ENCODE measurements at places on chromosomes 5 and 9.

DNA sequence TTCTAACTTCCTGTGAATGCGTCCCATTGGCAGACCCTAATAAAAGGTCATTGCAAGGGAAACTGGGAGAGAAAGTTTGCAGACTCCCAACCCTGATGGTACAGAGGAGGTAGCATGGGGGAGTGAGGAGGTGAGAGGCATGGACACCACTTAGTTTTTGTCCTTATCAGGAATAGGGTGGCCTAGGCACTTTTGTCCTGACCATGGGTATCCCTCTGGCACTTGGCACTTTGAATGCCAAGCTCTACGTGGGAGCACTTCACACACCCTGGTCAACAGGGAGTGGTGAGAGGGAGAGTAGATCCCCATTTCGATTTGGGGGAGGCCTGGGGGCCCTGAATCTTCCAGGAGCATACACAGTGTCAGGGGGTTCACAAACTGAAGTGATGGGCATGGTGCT, 75.6 kb upstream of the SH3PXD2B start:
- DNase-seq = no peak

GRCh38 chr5:1634337-1634661, 110.5 kb upstream of the LPCAT1 start:
- no peak for DNase-seq

DNA sequence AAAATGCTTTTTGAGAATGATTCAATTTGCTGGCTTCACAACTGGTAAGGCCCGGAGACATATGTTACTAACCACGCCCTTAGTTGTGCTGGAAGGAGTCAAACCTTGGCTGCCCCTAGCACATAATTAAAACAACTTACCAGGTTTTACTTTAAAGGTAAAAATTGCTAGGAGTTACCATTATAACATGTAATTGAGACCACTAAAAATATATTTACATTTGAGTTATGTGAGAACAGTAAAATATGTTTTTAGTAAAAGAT, 435.6 kb upstream of the CDH9 start:
- no peak for DNase-seq

DNA sequence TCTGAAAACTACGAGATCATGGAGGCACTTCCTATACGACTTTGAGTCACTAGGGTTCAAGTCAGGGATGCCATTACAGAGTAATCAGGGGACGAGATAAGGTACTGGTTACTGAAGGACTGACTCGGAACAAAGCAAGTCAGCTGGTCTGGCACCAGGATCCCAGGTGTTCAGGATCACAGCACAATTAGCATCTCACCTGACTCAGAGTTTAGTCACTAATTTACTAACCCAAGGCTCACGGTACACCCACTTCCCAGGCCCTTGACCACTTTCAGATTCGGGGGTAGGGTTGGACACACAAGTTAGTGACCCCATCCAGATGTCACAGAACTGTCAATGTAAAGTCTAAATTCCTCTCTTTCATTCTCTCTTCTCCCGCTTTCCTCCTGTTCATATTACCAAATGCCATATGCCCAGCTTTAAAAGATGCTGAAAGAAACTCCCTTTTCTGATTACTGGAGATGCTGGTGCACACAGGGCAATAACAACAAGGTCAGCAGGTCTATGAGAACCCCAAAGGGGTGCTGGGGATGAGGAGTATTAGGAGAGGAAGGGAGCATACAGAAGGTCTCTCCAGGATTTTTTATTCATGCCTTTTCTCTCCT, 657.8 kb downstream of the TLE1 start:
- no peak for DNase-seq

DNA sequence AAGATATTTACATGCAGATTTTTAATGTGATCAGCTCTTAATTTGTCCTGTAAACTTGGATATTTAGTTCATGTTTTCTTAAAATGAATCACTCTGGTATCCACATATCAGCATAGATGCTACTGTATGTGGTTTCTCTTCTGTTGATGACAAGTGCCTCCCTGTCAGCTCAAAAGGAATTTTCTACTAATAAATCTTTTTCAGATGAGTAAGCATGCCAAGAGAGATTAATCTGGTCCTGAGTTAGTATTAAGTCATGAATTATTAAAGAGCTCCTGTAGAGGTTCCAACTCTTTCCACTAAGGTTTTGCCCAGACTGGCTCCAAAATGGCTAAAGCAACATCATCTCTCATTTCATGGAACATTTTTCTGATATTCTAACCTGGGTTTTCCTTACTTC, 129.2 kb downstream of the GOLPH3 start:
- DNase-seq = no peak

GRCh38 chr9:117104716-117105495, 310.0 kb downstream of the ASTN2 start:
- DNase-seq = no peak

DNA sequence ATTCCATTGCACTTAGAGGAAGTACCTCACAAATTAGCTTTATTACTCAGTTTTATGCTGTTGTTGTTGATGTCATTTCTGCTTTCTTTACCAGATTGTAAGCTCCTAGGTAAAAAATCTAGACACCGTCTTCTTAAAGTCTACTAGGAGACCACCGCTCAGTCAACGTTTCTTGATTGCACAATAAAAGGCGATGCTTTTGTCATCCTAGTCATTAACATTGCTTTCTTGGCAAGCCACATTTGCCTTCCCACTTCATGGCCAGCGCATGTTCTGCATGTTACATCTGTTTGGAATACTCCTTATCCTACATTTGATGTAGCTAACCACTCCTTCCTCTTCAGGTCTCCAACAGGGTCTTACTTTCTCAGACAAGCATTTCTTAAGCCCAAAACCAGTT, 464.0 kb upstream of the TUSC1 start:
- no peak for DNase-seq

DNA sequence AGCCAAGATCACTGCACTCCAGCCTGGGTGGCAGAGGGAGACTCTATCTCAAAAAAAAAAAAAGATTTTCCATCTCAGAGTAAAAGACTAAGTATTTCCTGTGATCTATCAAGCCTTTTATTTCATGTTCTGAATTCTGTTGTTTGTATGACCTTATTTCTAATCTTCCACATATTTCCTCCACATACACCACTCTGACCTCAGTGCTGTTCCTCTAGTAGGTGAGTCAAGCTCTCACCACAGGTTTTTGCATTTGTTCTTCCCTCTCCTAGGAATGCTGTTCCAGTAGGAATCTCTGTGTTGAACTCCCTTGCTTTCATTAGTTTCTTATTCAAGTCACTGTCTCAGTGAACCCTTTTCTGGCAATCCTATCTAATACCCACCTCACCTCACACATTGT, 68.1 kb downstream of the INVS start:
- DNase-seq = no peak

DNA sequence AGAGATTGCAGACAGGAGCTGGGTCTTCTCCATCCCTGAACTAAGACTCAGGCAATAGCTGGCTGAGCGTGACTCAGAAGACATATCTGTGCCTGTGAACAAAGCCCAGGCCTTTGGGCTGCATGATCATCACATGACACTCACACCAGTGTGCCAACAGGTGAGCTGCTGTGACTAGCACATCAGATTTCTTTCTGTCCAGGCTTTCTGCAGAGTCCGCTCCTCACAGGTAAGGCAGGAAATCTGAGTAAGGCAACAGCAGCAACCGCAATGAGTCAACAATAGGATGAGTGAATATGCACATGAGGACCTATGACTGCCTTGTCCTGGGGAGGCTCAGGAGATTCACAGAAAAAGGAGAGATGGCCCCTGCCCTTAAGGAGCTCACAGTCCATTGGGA, 293.6 kb downstream of the ACTL7B start:
- no peak for DNase-seq

- no peak for DNase-seq
These were observed 101.7 kb upstream of the MYO10 start for GRCh38 chr5:17037751-17038150.

GRCh38 chr5:138109463-138110265, 25.8 kb downstream of the WNT8A start:
- DNase-seq = no peak

- peak; percentile 7 for DNase-seq
These were observed 841 bp downstream of the RAD23B start for GRCh38 chr9:107283623-107284616.

DNA sequence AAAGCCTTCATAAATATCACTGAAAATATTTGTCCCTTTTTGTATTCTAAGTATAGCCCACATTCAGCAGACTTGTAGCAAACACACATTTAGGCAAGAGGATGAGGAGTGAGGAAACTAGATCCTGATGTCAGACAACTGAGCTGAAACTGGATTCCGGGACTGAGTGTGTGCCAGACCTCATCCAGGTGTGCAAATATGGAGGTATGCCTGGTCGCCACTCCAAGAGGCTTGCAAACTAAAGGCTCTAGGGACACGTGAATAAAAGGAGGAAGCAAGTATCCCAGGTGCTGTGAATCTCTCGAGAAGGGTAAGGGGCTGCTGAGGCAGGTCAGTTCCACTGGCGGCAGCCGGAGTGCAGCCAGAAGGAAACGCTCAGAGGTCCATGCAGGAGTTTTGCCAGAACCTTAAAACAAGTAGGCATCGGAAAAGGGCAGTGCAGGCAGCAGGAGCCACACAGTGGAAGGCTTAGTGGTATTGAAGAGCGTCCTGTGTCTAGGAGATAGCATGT, 77.4 kb upstream of the ALDH1B1 start:
- no peak for DNase-seq

DNA sequence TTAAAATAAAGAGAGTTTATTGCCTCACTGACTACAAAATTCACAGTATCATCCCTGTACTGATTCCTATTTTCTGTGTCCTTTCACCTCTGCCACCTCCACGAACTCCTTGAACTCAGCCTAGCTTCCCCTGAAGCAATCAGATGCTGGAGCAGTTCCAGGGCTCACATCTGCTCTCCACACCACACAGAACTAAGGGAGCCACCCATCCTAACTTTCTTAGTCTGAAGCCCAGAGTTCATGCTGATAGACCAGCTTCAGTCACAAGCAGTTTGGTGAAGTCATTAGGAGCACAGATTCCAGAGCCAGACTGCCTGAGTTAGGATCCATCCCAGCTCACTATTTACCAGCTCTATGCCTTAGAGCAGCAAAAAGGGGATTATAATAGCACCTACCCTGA, 15.6 kb upstream of the EPB41L4A start:
- DNase-seq = no peak

DNA sequence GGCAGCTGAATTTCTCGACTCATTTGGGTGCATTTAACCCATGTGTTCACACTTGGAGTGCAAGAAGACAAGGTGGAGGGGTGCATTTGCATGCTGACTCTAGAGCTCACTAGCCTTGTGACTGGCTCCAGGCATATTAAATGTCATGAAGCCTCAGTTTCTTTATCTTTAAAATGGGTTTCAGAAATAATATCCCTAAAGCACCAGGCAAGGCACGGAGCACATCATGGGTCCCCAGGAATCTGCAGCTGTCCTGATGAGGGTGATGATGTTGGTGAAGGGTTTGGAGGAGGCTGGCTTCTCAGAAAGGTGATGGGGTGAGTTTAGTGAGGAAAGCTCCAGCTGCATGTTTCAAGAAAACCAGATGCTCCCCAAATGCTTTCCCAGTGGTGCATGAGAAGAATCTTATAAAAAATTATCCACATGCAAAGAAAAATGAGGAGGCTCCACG, 14.8 kb downstream of the STC2 start:
- no peak for DNase-seq

DNA sequence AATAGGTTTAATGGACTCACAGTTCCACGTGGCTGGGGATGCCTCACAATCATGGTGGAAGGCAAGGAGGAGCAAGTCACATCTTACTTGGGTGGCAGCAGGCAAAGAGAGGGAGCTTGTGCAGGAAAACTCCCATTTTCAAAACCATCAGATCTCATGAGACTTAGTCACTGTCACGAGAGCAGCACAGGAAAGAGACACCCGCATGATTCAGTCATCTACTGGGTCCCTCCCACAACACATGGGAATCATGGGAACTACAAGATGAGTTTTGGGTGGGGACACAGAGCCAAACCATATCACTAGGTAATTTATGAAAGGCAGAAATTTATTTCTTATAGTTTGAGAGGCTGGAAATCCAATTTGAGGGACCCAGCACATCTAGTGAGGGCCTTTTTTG, 40.0 kb downstream of the MTREX start:
- no peak for DNase-seq

DNA sequence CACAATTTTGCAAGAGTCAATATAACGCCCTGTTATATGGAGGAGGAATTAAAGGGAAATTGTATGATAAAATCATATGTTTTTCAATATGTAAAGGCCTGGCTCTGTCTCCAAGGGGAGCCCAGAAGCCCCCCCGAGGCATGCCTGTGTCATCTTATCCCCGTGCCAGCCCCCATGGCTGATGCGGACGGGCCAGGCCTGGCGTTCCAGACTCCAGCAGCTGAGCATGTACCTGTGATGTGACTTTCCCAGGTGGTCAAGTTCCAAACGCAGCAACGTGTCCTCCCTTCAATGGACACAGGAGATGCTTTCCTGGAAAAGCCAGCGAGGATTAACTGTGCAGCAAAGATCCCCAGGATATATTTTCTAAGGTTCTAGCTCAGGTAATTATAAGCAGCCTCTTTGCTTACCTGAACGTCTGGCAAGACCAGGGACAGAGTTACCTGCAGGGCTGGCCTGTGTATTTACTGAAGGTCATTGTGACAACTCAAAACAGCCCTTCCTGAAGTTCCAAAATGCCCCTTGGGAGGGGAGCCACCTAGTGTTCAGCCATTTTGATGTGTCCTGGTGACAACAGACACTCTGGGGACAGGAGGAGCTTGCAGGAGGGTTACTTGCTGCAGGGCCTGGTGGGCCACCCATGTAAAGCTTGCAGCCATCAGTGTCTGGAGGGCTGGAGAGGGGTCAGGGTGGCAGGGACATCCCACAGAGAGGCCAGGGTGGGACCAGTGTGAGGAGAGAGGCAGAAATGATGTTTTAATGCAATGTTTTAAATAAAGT, 53.3 kb upstream of the RNU6ATAC start:
- DNase-seq = no peak

- no peak for DNase-seq
These were observed 177.3 kb downstream of the MACROH2A1 start for GRCh38 chr5:135221696-135222095.

DNA sequence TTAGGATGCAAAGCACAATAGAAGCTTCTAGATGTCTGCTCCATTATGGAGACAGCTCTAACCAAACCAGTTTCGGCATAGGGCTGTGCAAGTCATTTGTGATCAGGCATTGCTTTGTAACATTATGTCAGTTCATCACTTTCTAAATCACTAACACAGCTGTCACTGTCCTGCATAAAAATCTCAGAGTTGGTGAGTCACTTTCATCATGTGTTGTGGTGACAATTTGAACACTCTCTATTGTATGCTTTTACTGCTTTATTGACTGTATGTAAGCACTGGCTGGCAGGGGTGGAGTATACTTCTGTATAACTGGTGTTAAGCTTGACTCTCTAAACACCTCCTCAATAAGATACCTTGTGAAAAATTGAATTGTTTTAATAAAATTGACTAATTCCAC, 77.9 kb downstream of the SLCO4C1 start:
- DNase-seq = no peak

- no peak for DNase-seq
These were observed 1.6 kb upstream of the GZMK start for GRCh38 chr5:55022450-55022849.

- DNase-seq = peak; percentile 23
These were observed 62.5 kb downstream of the CYFIP2 start for GRCh38 chr5:157328277-157328912.

Data from GOT3 (cell line).